ENCODE measurements at places on chromosomes 2 and 18.

DNA sequence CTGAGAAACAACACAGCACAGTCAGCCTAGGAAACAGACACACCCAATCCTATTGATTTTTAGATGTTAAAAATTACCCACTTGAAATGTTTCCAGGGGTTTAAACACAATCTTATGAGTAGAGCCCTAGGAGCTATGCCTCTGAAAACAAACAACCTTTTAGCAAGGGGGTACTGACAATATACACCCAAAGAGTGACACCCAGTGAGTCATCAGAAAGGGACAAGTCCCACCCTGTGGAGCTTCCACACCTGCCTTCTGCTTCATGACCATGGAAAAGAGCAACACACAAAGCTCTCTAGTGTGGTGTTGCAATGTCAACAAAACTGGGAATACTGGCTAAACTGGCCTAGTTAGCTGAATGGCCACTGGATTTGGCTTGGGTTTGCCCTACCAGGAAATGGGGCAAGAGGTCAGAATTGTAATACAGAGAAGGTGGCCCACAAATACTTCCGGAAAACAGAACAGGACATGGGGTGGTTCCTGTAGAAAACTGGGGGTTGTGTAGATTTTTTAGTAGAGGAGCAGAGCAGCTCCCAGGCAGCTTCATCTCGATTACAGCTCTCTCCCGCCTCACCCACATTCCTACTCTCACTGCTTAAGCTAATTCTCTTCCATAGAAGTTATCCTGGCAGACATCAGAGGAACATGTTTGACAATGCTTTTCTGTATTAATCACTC, 98.2 kb downstream of the GAREM1 start:
- DNase-seq, result no peak

DNA sequence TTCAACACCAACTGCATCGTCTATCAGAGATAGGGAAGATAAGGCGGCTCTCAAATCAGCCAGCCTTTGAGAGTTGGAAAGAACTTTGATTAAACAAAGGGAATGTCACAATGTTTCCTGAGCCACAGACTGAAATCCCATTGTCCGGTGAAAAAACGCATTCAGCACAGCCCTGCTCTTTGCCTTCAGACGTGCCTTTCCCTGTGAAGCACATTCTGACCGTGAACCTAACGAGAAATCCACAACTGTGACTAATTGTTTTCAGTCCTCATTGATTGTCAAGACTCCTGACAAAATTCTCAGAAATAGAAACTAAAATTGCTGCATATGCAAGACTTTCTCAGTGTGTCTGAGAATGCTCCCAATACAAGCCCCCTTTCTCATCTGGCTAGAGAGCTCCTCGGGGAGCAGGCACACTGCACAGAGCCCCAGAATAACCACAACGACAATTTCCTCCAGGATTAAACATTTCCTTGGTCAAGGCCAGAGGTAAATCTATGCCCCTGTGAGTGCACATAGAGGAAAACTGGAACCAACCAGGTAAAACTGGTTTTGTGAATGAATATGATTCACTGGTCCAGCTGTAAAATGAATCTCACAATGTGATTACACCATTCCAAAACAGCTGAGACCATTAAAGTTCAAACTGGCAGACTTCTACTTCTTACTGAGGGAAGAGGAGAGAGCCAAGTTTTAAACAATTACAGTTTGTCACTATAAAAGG, 561.9 kb upstream of the ID2 start:
- no peak for DNase-seq

DNA sequence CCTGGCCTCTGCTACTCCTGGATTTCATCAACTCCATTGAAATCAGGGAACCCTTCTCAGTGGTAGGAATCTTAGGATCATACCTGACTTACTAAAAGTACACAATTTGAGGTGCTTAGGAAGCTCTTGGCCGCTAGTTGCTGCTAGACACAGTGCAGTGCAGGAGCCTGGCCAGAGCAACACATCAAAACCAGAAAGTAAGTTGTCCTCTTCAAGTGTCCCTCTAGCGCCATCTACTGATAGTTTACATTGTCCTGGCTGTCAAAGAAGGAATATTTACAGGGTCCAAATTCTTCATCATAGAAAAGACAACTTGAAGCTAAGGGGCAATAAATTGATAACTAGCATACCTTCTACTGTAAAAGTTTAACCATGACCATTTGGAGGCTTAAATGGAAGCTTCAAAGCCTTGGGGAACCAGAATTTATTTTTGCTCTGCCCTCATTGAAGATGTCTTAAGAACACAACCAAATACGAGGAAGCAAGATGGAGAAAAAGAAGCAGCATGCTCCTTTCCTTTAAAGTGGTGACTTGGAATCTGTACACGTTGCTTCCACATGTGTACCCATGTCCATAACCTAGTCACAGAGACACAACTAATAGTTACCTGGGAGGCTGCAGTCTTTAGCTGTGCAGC, 889.1 kb upstream of the GCFC2 start:
- DNase-seq, result peak; percentile 55

DNA sequence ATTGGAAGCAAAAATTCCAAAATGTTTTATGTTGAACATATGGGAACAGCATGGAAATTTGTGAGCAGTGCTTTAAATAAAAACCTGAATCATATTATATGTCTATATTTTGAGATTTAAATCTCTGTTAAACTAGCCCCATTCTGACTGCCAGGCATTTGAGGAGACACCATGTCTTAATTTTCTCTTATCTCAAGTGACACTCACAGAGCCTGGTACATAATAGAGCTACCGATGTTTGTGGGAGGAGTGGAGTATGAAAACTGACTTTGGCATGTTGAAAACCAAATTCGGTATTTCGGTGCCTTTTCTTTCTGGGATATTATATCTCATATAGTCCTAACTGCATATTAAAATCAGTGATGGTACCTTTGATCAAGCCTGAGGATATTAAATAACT, 124.1 kb downstream of the PTPRM start:
- no peak for DNase-seq

GRCh38 chr2:235639428-235639773, 145.6 kb downstream of the AGAP1 start:
- no peak for DNase-seq

GRCh38 chr2:65522922-65523321, 90.5 kb upstream of the SPRED2 start:
- DNase-seq, result no peak

DNA sequence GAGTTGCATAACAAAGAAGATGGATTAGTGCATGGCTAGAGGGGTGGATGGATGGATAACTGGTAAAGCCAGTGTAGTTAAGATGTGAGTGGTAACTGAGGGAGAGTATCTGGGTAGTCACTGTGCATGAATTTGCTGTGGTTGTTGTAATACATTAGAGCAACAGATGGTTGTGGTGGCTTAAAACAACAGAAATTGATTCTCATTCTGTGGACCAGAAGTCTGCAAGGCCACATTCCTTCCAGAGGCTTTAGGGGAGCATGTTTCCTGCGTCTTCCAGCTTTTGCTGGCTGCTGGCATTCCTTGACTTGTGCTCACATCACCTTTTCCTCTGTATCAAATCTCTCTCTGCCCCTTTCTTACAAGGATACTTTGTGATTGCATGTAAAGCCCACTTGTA, 155.4 kb downstream of the ASB1 start:
- DNase-seq, result no peak

DNA sequence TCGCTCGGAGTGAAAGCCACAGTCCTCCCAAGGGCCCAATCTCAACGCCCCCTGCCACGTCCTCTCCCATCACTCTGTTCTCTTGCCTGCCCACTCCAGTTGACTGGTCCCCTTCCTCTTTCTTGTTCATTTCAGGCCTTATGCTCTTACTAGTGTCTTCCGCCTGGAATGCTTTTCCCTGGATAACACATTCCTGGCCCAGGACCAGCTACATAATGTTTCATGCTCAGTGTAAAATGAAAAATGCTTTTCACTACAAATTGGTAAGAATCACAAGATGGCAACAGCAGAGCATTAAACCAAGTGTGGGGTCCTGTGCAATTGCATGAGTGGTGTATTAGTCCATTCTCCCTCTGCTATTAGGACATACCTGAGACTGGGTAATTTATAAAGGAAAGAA, 417.2 kb upstream of the KLHL29 start:
- DNase-seq, result no peak

DNA sequence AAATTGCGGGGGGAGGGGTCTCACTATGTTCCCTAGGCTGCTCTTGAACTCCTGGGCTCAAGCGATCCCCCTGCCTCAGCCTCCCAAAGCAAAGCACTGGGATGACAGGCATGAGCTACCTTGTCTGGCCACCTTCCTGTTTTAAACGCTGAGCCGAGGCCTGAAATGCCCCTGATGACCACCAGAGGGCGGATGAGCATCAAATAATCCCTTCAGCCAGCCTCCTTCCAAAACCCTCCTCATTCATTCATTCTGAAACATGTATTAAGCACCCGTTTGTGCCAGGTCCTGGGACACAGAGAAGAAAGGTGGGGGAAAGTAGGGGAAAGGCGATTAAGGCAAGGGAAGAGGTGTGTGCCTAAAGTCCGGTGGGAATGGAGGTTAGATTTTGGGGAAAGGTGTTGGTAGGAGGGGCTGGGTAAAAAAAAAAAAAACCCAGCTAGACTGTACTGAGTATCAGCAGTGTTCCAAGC, 30.7 kb upstream of the PTMA start:
- DNase-seq, result peak; percentile 89

- DNase-seq, result no peak
These were observed 4.6 kb downstream of the AGXT start for GRCh38 chr2:240873098-240873788.

GRCh38 chr18:36420826-36421225, 123.3 kb downstream of the FHOD3 start:
- no peak for DNase-seq

DNA sequence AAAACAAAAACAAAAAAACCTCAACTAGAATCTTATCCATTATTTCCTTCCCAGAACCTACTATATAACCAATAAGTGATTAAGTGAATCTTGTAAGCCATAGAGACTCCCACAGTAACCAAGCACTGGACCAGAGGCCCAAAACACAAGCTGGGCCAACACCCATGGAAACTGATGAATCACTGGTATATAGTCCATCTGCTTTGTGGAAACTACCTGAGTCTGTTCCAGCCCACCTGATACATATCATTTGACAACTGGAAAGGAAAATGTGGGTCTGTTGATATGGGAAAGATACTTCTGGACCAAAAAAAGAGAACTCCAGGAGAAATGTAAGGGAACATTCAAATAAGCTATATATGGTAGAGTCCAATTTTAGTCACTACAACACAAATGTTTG, 252.8 kb downstream of the MREG start:
- no peak for DNase-seq

DNA sequence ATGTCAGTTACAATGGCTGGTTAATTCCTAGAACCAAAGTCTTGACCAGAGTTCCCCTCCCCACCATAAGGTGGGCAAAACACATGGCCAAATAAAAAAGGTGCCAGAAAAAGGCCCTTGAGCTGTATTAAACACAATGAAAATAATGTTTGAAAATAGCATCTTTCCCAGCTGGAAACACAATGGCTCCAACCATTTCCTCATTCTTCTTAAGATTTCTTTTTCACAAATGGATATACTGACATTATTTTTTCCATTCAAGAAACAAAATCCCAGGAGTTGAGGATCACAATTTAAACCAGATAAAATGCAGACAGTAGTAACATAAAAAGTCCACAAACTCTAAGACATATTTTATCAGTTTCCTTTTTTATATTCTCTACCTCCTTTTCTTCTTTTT, 143.8 kb downstream of the EXOC6B start:
- no peak for DNase-seq

DNA sequence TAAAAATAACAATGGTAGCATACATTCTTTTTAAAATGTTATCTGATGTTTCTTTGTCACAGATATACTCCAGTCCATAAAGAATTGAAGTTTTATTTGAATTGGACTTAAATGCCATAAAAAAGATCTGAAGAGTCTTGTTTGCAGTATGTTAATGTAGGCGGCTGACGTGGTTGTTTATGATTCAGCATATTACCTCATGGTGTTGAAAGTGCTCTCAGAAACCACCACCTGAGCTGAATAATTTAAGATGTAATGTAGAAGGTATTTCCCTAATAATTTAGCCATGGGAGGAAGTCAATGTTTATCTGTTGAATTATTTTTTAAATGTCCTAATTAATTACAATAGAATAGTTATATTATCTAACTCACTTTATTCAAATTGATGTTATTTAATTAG, 58.6 kb upstream of the CHN1 start:
- no peak for DNase-seq

DNA sequence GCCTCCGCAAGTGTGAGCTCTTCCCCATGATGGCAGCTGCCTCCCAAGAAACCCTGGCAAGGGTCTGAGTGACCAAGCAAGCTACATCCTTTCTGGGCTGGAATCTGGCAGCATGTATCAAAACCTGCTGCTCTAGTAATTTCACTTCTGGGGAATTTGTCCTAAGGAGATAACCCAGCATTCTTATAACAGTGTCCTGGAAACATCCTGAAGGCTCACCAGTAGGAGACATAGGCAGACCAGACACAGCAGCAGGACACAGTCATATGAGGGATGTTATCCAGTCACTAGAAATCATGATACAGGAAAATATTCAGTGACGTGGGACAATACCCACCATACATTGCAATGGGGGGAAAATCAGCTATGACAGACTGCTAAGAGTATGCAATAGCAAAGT, 64.5 kb downstream of the CRACDL start:
- DNase-seq, result no peak

- peak; percentile 18 for DNase-seq
These were observed 1.1 kb downstream of the TRABD2A start for GRCh38 chr2:84879584-84880394.

GRCh38 chr2:150027164-150027563, 439.6 kb upstream of the MMADHC start:
- no peak for DNase-seq

DNA sequence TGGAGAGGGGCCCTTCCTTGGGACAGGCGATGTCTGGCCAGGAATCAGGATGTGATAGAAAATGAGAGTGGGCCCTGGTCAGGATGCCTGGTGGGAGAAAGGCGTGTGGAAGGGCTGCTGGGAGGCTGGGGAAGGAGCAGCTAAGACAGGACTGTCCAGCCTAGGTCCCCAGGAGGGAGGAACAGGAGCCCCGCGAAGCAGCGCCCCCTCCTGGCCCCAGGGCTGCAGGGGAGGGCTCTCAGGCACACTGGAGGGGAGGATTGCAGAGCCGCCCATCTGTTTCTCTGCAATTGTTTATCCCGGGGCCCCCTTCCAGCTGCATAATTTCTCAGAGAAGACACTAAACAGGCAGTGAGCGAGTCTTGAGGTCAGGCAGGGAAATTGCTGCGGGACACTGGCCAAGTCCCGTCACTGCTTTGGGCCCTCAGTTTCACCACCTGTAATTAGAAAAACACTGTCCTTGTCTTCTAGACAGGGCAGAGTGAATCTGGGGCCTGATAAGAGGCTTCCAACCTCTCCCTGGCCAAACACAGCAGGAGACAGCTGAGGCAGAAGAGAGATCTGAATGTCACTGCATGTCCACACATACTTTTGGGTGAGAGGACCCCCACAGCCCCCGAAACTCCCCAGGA, 3.9 kb upstream of the NPPC start:
- no peak for DNase-seq

- DNase-seq, result no peak
These were observed 8.1 kb downstream of the METTL21A start for GRCh38 chr2:207617011-207617671.
